ENCODE measurements at places on chromosomes 6 and 20.

DNA sequence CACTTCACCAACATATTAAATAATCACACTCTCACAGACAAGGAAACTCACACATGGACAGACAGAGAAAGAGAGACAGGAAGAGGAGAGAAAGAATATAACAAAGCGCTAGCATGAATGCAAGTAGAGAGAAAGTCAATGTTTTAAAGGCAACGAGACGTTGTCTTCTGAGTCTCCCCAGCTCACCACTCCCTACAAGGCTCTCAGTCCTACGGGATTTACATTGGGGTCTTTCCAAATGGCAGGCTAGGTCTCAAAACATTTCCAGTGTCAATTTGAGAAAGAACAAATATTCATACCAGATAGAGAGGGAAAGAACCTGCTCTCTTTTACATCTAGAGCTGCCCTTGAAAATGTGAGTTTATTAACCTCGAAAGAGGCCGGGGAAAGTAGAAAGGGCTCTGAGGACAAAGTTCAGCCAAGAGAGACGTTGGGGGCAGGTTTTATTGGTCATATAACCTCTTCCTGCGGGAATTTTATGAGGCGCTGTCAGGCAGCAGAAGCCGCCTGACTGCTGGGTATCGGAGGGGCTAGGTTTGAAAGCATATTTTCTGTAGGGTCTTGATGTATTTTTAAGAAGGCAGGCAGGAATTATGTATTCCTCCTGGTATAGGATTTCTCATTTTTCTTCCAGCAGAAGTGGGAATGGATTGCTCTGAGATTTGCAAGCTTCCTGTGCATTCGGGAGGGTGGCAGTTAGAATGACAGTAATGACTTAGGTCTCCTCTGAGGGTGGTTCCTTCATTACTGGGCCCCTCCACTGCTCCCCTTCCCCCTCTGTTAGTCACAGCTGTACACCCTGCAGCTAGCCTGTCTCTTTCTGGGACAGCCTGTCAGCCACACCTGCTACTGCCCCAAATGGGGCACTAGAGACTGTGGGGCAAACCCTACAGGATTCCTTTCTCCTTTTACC, 34.4 kb upstream of the KIF16B start:
- no peak for DNase-seq

- DNase-seq = no peak
These were observed 50.8 kb upstream of the JAG1 start for GRCh38 chr20:10724449-10725173.

- DNase-seq = no peak
These were observed 270.3 kb downstream of the SLC24A3 start for GRCh38 chr20:19482726-19483125.

- DNase-seq = no peak
These were observed 142.9 kb downstream of the RNASET2 start for GRCh38 chr6:166813461-166813860.

- no peak for DNase-seq
These were observed 402.5 kb downstream of the PLCB1 start for GRCh38 chr20:8534368-8535160.

DNA sequence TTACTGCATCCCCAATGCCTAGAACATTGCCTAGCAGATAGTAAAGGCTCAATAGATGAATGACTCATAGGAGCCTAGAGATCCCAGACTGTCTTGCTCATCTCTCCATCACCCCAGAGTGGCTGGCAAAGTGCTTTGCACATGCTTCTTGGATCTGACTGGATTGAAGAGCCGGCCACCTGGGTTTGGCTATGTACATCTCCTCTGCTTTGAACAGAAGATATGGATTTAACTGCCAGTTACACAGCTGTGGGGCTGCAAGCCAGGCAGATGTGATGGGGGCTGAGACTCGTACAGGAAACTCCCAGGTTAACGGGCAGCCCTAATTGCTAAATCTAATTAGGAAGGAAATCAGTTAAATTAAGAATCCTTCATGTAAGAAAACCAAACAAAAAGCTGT, 28.6 kb downstream of the MYLIP start:
- DNase-seq = no peak

DNA sequence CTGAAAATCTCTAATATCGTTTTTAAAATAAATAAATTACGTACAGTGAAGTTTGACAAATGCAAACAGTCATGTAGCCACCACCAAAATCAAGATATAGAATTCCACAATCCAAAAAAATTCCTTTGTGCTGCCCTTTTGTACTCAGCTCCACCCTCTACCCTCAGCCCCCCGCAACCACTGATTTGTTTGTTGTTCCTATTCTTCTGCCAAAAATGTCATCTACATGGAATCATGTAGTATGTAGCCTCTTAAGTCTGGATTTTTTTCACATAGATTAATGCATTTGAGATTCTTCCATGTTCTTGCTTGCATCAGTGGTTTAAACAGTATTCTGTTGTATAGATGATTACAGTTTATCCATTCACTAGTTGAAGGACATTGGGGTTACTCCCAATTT, 8.5 kb upstream of the REPS1 start:
- no peak for DNase-seq

GRCh38 chr6:20377623-20378265, 23.9 kb upstream of the E2F3 start:
- no peak for DNase-seq

DNA sequence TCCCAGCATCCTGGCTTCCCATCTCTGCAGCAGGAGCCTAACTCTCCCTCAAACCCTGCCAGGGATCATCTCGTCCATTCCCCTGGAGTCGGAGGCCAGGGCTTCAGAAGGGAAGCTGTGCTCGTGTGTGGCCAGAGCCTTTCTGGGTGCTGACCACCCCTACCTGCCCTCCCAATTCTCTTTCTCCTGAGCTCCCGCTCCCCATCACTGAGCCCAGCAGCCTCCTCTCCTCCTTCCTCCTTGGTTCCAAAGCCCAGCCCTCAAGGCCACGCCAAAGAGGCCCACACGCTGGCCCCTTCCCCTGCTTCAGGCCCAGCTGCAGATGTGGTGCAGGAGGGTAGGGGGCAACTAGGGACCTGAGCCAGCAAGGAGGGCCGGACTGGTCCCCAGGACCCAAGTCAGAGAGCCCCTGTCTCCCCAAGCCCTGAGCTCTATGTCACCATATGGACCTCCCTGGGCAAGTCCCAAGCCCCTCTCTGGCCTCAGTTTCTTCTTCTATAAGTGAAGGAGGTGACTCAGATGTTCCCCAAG, 1.3 kb downstream of the FAM83C start:
- no peak for DNase-seq

- DNase-seq = peak; percentile 66
These were observed 113.8 kb downstream of the TAF4 start for GRCh38 chr20:61951695-61952533.

- DNase-seq = no peak
These were observed 76.9 kb downstream of the NOL4L start for GRCh38 chr20:32507998-32508774.

GRCh38 chr6:3751730-3752530, 417 bp upstream of the PXDC1 start:
- peak; percentile 77 for DNase-seq

DNA sequence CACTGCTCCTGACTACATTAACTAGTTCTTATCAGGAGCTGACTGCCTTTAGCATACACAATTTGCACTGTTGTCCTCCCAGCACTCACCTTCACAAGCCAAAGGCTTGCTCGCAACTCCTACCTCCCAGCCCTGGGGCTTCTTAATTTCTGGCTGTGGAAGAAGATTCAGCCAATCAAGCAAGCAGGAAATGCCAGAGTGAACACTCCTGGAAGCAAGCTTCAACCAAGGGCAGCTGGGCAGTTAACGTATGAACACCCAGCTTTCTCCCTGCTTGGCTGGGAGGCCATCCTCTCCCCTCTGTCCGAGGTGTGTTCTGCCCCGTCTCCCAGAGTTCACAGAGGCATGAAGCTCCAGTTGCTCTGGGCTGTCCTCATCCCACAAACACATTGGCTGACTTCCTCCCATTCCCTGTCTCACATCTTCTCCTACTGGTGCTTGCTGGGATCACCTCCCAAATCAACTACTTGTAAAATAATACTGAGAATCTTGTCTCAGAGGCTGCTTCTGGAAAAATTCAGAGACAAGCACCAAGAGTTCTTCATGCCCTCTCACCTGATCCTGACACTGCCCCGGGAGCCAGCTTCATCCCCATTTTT, 15.3 kb upstream of the SRSF6 start:
- no peak for DNase-seq

GRCh38 chr6:117418320-117418719, 7.4 kb downstream of the ROS1 start:
- no peak for DNase-seq

- no peak for DNase-seq
These were observed 56.7 kb downstream of the HDDC2 start for GRCh38 chr6:125245109-125245508.

GRCh38 chr20:1894951-1895673, at the start of gene SIRPA:
Gene SIRPA, plus strand, starts transcription at chr20:1895407. Its CDS starts 41 bp downstream, at chr20:1895448.
- peak; percentile 71 for DNase-seq

DNA sequence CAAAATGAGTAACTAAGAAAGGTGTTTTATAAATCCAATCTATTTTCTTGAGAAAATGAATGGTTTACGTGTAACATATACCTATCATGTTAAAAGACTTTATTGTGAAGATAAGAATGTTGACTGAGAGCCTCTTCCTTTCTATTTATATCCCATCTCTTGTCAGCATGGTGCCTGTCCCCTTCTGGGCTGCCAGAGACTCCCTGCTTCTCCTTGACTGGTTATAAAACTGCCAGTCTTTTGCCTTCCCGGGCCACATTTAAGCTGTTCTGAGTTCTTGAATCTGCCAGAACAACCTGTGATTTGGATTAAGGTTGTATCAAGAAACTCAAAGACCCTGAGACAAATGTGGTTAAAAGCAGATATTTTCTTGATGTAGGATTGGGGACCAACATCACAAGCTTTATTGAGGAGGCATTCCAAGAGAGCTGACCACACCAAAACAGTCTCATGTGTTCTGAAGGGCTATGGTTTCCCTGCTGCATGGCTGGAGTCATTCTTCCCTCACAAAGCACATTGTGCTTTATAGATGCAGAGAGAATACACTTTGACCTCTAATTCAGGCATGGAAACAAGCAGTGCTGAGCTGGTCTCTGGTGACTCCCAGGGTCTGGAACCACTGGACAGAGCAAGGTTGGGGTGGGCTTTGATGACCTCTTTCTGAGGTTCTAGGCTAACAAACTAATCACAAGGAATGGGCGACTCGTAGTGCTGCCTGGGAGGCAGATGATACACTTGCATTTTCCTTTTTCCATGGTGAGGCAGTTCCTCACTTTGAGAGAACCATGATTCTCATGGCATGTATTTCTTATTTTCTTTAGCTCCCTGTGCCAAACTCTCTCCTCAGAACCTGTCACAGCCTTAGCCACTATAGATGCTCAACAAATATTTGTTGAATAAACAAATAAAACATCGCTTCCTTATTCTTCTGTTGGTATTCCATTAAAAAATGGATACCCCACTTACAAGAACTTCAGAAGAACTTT, 205.0 kb upstream of the PREP start:
- no peak for DNase-seq

GRCh38 chr6:42372699-42373098, 79.0 kb downstream of the TRERF1 start:
- DNase-seq = no peak

DNA sequence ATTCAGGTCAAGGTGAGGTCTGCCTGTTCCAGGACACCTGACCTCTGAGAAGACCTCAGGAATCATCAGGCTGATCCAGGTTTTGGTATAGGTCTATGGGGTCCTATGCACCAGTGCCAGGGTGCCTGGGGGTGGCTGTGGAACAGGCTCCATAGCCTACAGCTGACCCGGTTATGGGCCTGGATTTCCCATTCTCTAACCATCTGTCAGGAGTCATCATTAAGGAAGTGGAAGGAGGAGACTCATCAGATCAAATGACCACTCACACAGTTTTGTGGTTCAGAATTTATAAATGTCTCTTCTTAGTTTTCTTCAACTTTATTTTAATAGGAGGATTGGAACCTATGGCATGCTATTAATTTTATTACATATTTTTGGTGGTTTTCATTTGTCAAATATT, 14.8 kb downstream of the PLA2G7 start:
- DNase-seq = no peak

GRCh38 chr6:11161031-11161956, 49.8 kb upstream of the ERVFRD-1 start:
- no peak for DNase-seq

GRCh38 chr6:20575125-20575524, 40.9 kb downstream of the CDKAL1 start:
- no peak for DNase-seq

GRCh38 chr6:47669684-47670513, 28.5 kb upstream of the ADGRF4 start:
- DNase-seq = no peak

GRCh38 chr6:139920776-139921100, 546.3 kb upstream of the CITED2 start:
- no peak for DNase-seq

- DNase-seq = no peak
These were observed 273.3 kb downstream of the ALDH8A1 start for GRCh38 chr6:134676307-134677281.

DNA sequence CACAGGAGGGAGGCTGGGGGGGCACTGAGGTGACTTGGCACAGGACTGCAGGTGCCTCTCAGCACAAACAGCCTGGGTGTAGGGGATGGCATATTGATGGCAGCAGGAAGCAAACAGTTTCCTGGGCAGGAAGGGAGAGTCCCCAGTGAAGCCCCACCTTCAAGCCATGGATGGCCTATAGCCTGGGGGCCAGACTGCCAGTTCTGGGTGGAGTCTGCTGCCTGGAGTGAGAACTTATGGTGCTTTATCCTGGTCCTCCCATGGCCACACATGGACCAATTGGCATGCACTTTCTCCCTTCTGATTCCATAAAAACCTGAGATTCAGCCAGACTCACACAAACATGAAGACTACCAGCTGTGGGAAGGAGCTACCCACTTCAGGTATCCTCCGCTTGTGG, 115.2 kb upstream of the NRN1 start:
- no peak for DNase-seq

DNA sequence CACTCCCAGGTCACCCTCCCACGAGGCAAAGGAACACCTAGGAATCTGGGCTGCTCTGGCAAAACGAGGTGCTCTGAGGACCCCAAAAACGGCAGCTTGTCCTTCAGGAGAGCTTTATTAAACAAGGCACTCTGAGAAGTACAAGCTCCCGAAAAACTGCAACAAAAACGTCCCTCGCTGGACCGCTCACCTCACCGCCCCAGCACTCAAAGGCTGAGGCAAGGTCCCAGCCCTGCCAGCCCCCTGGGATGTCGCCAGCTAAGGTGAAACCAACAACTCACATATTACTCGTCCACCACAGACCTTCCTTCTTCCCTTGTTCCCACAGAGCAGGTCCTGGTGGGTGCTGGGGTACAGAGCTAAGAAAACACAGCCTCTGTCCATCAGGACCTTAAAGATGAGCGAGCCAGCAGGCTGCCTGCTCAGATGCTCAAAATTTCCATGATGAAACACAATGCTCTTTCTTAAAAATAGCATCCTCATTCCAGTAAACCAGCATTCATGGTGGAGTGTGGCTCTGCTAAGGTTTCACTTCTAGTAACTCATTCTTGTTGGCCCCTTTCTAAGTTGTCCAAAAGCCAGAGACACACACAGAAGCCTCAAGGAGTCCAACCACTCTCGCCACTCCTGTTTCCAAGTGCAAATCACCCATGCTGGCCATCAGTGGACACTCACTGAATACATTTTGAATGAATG, 35.9 kb downstream of the ATP9A start:
- DNase-seq = no peak

- no peak for DNase-seq
These were observed 11.9 kb downstream of the FAM184A start for GRCh38 chr6:119066517-119066916.

GRCh38 chr20:14064921-14065320, 69.6 kb downstream of the MACROD2 start:
- no peak for DNase-seq

GRCh38 chr20:42067596-42067995, 449.4 kb upstream of the CHD6 start:
- no peak for DNase-seq

All from mesothelial cell of epicardium (in vitro differentiated cells).